Thymus (tissue), 14 donors: ENCODE measurements at places on chromosomes 5 and 9. TPM values are rescaled to one million over a fixed set of nuclear protein-coding genes. Genes with fewer than 3 reads are reported as not detected.

DNA sequence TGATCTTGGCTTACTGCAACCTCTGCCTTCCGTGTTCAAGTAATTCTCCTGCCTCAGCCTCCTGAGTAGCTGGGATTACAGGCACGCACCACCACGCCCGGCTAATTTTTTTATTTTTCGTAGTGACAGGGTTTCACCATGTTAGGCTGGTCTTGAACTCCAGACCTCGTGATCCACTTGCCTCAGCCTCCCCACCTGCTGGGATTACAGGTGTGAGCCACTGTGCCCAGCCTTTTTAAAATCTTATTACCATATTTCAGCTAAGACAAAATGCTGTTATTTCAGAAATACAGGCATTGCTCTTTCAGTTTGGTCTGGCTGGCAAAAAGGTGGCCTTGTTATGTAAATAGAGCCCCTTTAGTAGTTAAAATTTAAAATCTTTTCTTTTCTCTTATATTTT lies 46.9 kb upstream of the GLDC start:
- DNase-seq = no peak

DNA sequence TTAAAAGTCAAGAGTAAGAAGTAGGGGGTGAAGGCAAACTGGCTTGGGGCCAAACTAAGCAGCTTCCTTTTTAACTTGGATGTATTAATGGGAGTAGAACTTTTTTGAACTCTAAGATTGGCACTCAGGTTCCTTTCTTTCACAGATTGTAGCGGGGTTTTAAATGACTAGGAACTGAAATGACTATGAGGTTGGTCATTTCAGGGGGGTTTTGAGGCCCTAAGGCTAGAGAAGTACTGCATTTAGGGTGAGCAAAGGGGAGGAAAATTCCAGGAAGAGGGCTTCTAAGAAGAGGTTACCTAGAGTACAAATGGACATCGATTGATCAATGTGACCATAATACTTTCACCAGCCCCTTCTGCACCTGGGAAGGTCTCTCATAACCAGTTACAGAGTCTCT lies 381.8 kb downstream of the MLLT3 start:
- DNase-seq = no peak

DNA sequence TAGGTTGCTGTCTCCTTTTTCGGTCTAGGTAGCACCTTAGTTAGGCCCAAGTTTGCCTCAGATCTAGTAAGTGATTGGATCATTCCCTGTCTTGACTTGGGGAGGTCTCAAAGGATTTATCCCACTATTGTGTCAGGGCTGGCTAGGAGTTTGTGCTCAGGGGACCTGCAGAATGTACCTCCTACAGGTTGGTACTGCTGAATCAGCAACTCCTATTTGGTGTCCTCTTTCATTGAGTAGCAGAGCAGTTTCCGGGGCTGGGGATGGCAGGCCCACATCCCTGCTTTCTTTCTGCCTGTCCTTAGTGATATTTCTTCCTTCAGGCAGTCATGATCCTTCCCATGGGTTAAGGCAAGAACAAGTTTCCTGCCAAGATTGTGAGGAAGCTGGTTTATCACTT lies 192.9 kb upstream of the CCNH start:
- DNase-seq = no peak

- no peak for DNase-seq
Observed at GRCh38 chr5:80184235-80185023, 71.4 kb downstream of the SERINC5 start.

DNA sequence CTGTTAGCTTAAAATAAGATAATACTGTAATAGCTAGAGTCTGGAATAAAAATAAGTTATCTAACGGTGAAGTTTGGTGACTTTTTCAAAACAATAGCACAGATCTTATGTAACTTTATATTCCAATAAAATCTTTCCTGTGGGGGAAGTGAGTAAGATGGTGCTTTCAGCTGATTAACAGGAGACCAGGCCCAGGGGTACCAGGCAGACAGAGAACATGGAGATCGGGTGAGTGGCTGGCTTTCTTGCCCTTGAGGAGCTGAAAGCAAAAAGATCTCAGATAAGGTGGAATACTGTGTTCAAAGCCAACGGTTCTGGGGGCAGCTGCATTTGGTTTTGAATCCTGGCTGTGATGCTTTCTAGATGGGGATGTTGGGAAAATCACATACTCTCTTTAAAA lies 61.3 kb downstream of the MAT2B start:
- no peak for DNase-seq

- peak; percentile 24 for DNase-seq
Observed at GRCh38 chr9:34123682-34124081, 2.8 kb downstream of the DCAF12 start.

DNA sequence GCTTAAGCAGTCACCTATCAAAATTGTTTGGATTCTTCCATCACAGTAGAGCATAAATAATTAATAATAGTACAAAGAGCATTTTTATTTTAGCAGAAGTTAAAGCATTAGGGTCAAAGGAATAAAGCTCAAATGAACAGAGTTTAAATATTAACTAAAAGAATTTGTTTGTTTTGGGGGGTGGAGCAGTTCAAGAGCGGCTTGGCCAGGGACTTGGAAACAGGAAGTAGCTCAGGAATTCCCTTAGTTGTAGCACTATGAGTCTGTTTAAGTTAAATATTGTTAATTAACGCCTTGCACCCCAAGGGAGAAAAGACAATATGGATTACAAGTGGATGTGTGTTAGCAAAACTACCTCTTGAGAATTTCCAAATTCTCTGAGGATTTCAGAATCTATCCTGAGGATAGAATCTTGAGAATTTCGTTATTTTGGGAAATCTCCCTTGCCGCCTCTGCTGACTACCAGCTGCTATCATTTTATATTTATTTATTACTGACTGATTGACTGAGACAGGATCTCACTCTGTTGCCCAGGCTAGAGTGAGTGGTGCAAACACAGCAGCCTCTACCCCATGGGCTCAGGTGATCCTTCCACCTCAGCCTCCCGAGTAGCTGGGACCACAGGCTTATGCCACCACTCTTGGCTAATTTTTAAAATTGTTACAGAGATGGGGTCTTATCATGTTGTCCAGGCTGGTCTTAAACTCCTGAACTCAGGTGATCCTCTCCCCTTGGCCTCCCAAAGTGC lies 96.7 kb upstream of the CHD1 start:
- DNase-seq = no peak

GRCh38 chr5:71752441-71753190 lies 33.5 kb downstream of the CARTPT start:
- no peak for DNase-seq

DNA sequence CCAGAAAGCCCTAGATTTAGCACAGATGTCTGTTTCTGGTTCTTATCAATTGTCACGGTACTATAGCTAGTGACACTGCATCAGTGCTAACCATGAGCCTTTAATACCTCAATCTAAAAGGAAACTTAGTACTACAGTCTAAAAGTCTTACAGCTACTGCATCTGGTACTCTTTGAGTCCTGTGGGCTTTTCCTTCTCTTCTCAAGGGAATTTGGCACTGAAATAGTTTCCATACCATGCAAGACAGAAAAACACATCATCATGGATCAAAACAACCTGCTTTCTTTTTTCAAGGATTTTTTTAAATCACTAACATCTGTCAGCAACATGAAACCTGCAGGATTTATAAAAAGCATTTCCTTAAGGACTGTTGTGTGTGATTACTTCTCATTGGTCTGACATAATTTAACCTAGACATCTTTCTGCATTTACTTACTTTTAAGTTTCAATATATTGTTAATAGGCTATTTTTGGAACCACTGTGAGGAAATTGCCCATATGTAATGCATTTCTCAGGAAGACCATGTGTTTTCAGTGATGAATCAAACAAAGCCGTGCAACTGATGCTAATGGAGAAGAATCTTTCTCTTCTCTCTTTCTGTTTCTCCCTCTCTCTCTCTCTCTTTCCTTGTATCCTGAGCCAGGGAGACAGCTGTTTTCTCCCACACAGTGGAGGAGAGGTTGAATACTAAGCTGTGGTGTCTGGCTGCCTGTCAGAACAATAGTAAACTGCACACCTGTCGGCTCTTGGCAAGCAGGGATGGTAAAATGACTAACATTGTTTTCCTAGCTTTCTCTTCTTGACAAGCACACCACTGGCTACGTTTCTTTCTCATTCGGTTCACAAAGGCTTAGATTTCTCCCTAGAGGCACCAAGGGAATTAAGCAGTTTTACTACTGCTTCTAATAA lies 273.4 kb downstream of the CSNK1G3 start:
- no peak for DNase-seq

DNA sequence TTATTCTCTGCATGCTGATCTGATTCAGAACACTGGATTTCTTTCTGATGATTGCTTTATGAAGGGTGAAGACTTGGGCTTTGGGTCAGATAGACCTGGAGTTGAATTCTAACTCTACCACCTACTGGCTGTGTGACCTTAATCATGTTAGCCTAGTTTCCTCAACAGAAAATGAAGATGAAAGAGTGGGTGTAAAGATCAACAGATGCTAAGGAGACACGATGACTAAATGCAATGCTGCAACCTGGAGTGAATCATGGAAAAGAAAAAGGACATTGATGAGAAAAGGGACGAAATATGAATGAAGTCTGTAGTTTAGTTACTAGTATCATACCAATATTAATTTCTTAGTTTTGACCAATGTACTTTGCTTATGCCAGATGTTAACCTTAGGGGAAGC lies 27.8 kb upstream of the DENND1A start:
- no peak for DNase-seq

DNA sequence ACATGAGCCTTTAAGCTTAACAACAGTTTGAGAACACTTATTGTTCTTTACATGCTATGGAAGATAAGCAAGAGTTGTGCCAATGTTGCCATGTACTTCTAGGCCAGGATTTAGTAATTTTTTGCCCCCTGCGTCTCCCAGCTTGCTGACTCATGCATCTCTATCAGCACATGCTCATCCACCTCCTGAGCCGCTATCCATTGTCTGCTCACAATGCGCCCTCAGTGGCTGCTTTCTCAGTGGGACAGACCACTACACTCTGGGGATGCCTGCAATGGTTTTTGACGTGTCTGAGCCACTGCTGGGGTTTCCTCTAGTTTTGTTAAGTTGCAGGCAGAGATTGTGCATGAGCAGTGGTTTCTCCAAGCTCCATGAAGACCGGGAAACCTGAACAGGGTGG lies 50.9 kb upstream of the PHF2 start:
- no peak for DNase-seq

- DNase-seq = no peak
Observed at GRCh38 chr5:61330341-61330844, 1.7 kb upstream of the ZSWIM6 start.

DNA sequence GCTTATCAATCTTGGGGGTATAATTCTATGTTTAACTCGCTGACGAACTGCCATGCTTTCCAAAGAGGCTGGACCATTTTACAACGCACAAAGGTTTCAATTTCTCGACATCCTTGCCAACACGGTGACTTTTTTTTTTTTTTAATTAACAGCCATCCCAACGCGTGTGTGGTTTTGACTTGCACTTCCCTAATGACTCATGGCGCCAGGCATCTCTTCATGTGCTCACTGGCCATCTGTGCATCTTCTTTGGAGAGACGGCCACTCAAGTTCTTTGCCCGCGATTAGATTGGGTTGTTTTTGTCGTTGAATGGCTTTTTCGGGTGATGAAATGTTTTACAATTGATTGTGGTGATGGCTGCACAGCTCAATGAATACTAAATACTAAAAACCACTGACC lies 12.5 kb upstream of the CARD9 start:
- DNase-seq = no peak

GRCh38 chr5:73448463-73449136 lies at the start of gene FOXD1:
TSS of gene FOXD1 (minus strand) at chr5:73448777. CDS start at chr5:73448362, 415 bp downstream.
- DNase-seq = no peak

DNA sequence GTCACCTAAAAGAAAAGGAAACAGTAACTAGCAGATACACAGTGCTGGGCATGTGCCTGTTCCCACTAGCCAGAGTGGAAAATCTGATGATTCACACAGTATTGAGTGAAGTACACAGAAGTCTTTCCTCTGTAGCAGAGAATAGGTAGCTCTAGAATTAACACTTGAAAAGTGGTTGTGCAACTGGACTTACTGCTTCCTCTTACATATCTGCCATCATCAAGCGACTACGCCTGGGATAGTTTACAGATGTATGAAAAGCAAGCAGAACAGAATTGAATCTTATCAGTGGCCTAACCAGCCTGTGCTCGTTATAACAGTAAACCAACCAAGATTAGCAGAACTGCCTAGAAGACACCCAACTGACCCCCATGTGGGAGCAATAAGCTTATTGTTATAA lies 130.6 kb downstream of the DTWD2 start:
- no peak for DNase-seq

The C9orf85 gene
- 18.8 TPM for polyA plus RNA-seq

The LECT2 gene
- polyA plus RNA-seq = not detected

The NOXA1 gene
- 8.4 TPM for polyA plus RNA-seq

The STKLD1 gene
- polyA plus RNA-seq = 1.5 TPM
